ENCODE measurements at places on chromosomes 6 and 20. TPM values are rescaled to one million over a fixed set of nuclear protein-coding genes. Genes with fewer than 3 reads are reported as not detected.

GRCh38 chr20:2575682-2576081 is 39.3 kb downstream of the TMC2 start:
- peaks cover 25% of the 10 kb centered on the region for H3K27me3 ChIP-seq
- no peaks in the 10 kb centered on the region for H3K4me1 ChIP-seq
- no peak for DNase-seq

- H3K36me3 ChIP-seq = no peaks in the 10 kb centered on the region
- DNase-seq = no peak
- H3K27ac ChIP-seq = no peak overlapping the region
- H3K4me3 ChIP-seq = no peak overlapping the region
- H3K27me3 ChIP-seq = peaks cover 3% of the 10 kb centered on the region
Observed at GRCh38 chr6:29757282-29757681, 34.0 kb downstream of the HLA-F start.

GRCh38 chr6:6148192-6148815 is 141.6 kb upstream of the NRN1 start:
- H3K27me3 ChIP-seq = peaks cover 15% of the 10 kb centered on the region

- peaks cover 16% of the 10 kb centered on the region for H3K27me3 ChIP-seq
- no peak overlapping the region for H3K27ac ChIP-seq
- no peak for DNase-seq
- H3K36me3 ChIP-seq = peaks cover 6% of the 10 kb centered on the region
- no peak overlapping the region for H3K4me3 ChIP-seq
Observed at GRCh38 chr20:23246717-23247664, 103.6 kb upstream of the NXT1 start.

GRCh38 chr20:46222521-46223007 is 85.7 kb downstream of the CDH22 start:
- no peak for DNase-seq
- no peaks in the 10 kb centered on the region for H3K36me3 ChIP-seq
- peaks cover 28% of the 10 kb centered on the region for H3K27me3 ChIP-seq
- no peak overlapping the region for H3K27ac ChIP-seq
- H3K4me1 ChIP-seq = no peaks in the 10 kb centered on the region
- no peak overlapping the region for H3K4me3 ChIP-seq

DNA sequence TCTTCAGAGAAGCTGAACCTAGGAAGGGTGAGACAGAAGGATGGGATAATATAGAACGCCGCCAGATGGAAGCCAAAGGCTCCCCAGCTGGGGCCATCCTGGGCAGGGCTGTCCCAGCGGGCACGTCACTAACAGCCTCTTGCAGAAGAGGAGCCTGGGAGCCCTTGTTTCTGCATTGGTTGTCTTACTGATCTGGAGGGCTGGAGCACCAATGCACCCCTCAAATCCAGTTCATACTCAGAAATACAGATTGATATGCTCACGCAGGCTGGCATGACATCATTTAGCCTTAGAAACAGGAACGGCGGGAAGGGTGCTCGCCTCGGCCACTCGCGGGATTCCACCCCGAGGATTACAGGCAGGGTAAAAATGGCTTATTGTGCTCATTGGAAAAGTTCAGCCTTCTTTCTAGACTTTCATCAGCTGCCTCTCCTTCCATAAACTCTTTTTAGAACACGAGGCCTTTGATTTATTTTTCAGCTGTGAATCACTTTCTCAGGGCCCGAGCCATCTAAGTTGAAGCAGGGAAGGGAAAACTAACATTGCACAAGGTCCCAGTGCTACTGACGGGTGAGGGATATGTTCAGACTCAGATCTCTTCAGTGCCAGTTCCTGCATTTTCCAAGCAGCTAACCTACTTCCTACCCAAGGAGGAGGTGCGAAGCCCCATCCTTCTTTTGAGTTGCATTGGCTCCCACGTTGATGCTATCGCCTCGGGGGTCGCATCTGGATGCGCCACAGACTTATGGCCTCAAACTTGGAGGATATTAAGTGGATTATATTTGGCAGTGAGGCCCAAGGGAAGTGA is 82.3 kb downstream of the GMPR start:
- H3K36me3 ChIP-seq = no peaks in the 10 kb centered on the region
- no peak for DNase-seq
- H3K4me3 ChIP-seq = peak overlapping the region; percentile 86
- no peaks in the 10 kb centered on the region for H3K27me3 ChIP-seq
- H3K27ac ChIP-seq = peak overlapping the region; percentile 96

GRCh38 chr6:149031201-149031858 is 284.5 kb downstream of the UST start:
- H3K4me1 ChIP-seq = peaks cover 6% of the 10 kb centered on the region
- H3K27me3 ChIP-seq = no peaks in the 10 kb centered on the region
- H3K4me3 ChIP-seq = no peak overlapping the region
- no peak for DNase-seq
- H3K36me3 ChIP-seq = no peaks in the 10 kb centered on the region

DNA sequence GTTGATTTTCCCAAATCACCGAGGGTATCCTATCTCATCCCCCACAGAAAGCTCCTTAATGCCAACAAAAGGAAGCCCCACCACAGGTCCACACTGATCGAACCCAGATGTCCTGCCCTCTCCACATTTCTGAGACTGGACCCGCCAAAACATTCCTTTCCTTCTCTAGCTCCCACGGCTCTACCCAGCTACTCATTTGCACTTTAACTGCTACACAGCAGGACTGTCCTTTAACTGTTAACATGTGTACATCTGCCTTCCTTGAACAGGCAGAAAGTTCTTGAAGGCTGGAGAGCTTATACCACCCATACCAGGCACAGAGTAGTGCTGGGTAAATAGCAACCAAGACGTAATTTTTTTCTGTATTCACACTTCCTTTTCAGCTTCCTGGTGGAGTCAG is 68.6 kb downstream of the TRMT6 start:
- no peak overlapping the region for H3K27ac ChIP-seq
- H3K36me3 ChIP-seq = no peaks in the 10 kb centered on the region
- no peaks in the 10 kb centered on the region for H3K4me1 ChIP-seq
- DNase-seq = no peak
- H3K4me3 ChIP-seq = no peak overlapping the region

GRCh38 chr6:56927538-56928453 is 27.1 kb upstream of the BEND6 start:
- H3K4me3 ChIP-seq = no peak overlapping the region
- H3K27me3 ChIP-seq = peaks cover 17% of the 10 kb centered on the region
- H3K27ac ChIP-seq = no peak overlapping the region
- no peaks in the 10 kb centered on the region for H3K36me3 ChIP-seq
- H3K4me1 ChIP-seq = no peaks in the 10 kb centered on the region

Gene C6orf163
- 0.33 TPM for polyA plus RNA-seq

Gene ECT2L
- 0.05 TPM for polyA plus RNA-seq

Gene CSTF1
- 27.2 TPM for polyA plus RNA-seq

Gene PAK5
- polyA plus RNA-seq = not detected

Gene GINS1
- polyA plus RNA-seq = 0.25 TPM

Gene OR2B6
- not detected for polyA plus RNA-seq

Gene OTOR
- not detected for polyA plus RNA-seq

Gene ESF1
- polyA plus RNA-seq = 4.3 TPM

All from naive thymus-derived CD8-positive, alpha-beta T cell (primary cell).